Aorta (tissue), 5 donors: ENCODE measurements at places on chromosomes 7 and 10.
A peak's percentile ranks its signal among the peaks of the same experiment; 100 is the strongest.

- DNase-seq = no peak
These were observed 3.1 kb upstream of the LDB3 start for GRCh38 chr10:86665218-86665607.

- no peak for DNase-seq
These were observed 82.8 kb upstream of the ZNF716 start for GRCh38 chr7:57367171-57367570.

- no peak for DNase-seq
These were observed 39.8 kb upstream of the PCBD1 start for GRCh38 chr10:70928140-70928539.

GRCh38 chr7:96949766-96950165 lies 55.6 kb upstream of the DLX6 start:
- DNase-seq = no peak

DNA sequence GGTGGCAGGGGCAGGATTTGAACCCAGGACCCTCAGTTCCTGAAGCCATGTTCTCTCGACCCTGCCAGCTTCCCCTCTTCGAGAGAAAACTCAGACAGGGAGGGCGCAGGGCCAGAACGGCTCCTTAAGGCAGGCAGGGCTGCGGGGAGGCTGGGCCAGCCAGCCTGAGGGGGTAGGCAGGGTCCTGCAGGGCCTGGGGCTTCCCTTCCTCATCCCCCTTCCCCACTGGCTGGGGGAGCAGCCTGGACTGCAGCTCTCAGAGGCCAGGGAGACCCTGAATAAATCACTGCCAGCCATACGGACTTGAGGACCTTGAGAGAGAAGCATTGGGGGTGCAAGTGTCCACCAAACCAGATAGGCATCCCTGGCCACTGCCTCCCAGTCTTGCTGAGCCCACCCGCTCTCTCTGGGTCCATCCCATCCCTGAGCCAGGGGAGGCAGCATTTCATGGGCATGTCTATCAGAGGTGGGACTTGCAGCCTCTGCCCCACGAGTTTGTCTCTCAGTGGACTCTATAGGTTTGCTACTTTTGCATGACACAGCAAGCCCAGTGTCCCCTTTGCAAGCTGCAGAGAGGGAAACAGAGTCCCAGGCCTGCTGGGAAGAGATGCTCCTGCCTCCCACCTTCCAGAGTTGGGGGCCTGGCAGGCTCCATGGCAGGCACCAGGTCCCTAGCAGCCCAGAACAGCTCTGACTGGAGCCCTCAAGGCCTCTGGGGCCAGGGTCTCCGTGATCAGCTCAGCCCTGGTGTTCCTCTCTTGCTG lies 70.9 kb downstream of the MYL10 start:
- no peak for DNase-seq

GRCh38 chr7:27165089-27165995 lies at the start of gene HOXA9:
Gene HOXA9 (minus strand): TSS chr7:27165537. CDS start chr7:27165457, 80 bp downstream.
- DNase-seq = peak; percentile 75

GRCh38 chr7:117134889-117135552 lies 181.7 kb downstream of the ST7 start:
- no peak for DNase-seq

GRCh38 chr10:113096128-113096996 lies 146.3 kb downstream of the TCF7L2 start:
- DNase-seq = peak; percentile 56

- no peak for DNase-seq
These were observed 130.1 kb downstream of the TNS3 start for GRCh38 chr7:47451851-47452205.

DNA sequence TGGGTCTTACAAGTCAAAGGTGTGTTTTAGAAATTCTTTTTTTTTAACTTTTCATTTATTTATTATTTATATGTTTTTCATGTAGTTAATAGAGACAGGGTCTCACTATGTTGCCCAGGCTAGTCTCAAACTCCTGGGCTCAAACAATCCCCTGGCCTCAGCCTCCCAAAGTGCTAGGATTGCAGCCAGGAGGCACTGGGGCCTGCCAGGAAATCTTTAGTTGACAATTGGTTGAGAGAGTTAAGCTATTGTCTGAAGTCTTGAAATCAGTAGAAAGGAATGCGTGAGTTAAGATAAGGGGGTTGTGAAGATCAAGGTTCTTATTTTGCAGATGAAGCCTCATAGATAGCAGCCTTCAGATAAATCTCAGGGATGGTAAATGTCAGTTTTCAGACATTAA lies 245.4 kb upstream of the GALNT17 start:
- no peak for DNase-seq

DNA sequence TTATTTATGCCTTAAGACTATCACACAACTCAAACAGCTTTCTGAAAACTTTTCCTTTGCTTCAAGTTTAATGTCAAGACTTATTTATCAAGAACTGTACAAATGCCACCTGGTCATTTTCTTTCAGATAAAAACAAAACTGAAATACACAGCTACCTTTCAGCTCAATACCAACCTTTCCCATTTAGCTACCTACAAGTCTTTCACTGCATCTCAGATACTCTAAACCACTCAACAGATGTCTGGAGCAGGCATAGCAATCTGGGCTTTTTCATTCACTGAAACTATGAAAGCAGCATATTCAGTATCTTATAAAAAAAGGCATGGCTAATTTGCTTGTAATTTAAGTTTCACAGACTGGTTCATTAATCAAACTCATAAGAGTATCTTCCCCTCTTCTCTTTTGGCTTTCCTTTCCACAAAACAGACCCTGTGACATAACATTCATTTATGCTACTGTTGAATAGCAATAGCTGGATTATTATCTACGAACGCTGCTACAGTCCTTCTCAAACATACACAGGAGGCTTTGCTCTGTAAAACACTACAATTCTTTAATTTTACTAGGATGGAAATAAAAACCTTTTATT lies 8.2 kb downstream of the TRA2A start:
- no peak for DNase-seq

DNA sequence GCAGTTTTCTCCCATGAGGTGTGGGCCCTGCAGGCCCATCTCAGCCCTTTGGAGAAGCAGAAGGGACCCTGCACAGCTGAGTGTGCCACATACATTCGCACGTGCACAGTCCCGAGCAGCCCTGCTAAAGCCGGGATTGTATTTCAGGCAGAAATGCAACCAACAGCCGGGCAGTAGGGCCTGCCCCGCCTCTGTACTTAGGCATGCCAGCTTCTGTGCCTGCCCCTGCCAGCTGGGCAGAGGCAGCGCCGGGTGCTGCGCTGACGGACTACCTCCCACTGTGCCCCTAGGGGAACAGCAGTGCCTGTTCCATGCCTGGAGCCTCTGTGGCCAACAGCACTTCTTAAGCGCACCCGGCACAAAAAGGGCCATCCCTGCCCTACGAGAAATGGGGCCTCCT lies 170.3 kb downstream of the NEURL1 start:
- DNase-seq = peak; percentile 88

DNA sequence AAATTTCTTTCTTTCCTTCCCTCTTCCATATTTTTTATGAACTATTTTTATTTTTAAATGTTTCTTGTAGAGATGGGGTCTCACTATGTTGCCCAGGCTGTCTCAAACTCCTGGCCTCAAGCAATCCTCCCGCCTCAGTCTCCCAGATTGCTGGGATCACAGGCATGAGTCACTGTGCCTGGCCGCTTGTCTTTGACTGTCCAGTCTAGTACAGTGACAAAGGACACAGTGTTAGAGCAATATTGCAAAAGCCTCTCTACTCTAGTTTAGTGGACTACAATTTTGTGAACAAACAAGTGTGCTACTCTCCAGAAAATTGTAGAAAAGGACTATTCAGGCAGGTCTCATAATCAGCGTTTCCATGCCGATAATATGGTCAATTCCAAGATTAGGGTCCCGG lies 11.0 kb downstream of the CPA4 start:
- no peak for DNase-seq

GRCh38 chr7:80869821-80870751 lies 48.8 kb downstream of the SEMA3C start:
- no peak for DNase-seq

GRCh38 chr7:141323826-141324225 lies 227.4 kb upstream of the AGK start:
- no peak for DNase-seq

DNA sequence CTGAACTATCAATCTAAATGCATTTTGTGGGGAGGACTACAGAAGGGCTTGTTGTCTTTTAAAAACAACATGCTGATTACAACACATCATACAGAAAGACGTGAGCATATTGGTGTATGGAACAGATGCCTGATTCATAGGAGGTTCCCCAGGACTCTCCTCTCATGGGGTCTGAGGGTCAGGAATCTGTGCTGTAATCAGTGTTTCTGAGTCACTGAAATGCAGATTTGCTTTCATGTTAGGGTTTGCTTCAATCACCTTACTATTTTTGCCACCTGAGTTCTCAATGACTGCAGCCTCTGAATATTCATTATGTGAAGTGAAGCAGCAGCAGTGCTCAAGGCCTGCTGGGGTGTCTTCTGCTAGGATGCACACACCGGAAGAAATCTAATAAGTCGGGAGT lies 550 bp upstream of the ANK3 start:
- no peak for DNase-seq

DNA sequence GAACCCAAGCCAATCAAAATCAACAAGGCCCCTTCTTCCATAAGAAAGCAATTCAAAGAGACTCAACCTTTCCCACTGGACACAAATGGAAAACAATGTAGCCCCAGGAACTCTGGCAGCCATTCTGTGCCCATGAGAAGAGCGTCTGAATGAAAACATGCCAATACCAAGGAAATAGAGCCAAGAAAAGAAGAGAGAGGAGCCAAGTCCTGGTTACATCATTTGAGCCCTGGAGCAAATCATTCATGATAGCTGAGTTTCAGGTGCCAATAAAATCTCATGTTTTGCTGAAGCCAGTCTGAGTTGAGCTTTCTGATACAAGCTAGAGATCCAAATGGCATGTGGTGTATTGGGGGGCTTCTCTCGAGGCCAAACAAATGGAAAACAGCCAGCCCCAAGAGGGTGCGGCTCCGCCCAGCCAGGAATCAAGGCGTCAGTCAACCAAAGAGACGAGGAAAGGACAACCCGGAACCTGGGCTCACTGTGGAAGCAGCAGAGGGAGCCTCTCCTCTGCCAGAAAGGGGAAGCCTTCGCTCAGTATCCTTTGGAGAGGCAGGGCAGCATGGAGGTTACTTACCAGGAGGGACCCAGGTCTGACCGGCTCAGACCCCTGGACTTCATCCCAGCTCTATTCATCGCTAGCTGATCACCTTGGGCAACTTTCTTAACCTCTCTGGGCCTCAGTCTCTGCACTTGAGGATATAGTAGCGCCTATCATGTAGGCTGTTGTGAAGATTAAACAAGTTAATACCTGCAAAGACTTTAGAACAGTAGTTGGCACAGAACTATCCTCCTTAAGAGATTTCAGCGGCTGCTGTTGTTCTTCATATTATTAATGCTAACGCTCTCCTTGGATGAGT lies 61.8 kb downstream of the OAT start:
- DNase-seq = no peak

DNA sequence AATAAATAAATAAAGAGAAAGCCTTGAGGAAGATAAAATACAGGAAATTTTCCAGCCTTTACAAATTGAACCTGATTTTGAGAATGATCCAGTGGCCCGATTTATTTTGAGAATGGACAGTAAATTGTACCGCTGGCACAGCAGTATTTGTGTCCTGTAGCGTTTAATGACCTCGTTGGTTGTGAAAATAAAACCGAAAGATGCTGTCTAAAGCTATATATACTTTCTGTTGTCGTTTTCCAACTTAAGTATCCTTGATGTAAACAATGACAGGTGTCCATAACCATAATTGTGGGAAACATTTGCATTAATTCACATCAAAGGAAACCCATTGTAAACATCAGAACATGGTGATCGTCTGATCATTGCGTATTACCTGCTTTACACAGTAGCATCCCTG lies 38.8 kb downstream of the TBXAS1 start:
- no peak for DNase-seq

- no peak for DNase-seq
These were observed 23.6 kb upstream of the CD36 start for GRCh38 chr7:80614851-80615271.

DNA sequence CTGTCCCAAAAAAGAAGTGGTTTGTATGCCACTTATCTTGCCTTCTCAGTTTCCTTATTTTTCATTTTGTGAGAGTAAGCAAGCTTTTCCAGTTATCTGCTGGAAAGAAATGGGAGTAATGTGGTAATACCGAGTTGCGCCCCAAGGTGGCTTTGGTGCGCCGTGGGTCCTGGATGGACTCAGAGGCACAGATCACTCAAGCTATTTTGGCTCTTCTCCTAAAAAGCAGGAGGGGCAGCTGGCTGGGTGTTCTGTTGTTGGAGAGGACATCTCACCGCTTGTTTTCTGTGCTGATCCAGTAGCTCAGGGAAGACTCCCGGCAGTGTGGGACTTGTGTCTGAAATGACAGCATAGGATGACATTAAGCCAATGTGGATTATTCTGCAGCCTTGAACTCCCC lies 16.4 kb downstream of the PRKRIP1 start:
- DNase-seq = no peak

- DNase-seq = no peak
These were observed 2.5 kb downstream of the SCRN1 start for GRCh38 chr7:29987083-29987482.

DNA sequence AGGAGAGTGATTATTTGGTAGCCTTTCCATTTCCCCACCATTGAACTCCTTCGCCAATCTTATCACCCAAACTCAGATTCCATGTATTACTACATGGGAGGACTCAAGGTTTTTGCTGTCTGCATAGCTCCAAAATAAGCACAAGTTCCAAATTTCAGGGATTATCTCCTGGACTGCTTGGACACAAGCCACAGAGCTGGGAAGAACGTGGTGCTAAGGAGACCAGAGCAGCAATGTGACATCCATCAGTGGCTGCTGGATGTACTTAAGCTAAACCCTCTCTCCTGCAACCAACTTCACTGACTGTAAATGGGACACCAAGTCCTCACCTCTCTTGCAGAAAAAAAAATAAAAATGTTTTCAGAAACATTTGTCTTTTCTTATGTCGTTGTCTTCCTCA lies 56.3 kb downstream of the NRP1 start:
- no peak for DNase-seq

DNA sequence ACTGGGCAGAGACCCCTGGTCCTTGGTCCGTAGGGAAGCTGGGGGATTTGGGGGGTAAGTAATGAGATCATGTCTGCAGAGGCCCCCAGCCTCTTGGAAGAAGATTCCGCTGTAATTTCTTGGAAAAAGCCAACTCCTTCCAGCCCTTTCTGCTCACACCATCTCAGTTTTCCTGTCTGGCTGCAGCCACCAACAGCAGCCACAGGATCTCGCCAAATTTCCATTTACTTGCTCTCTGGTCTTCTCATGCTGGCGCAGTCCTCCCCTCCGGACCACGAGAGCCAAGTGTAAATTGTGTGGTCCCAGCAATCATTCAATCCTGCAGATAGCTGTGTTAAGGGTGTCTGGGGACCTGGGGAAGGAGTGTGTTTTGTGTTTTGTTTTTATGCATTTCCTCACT lies 49.6 kb downstream of the ASB13 start:
- peak; percentile 69 for DNase-seq

DNA sequence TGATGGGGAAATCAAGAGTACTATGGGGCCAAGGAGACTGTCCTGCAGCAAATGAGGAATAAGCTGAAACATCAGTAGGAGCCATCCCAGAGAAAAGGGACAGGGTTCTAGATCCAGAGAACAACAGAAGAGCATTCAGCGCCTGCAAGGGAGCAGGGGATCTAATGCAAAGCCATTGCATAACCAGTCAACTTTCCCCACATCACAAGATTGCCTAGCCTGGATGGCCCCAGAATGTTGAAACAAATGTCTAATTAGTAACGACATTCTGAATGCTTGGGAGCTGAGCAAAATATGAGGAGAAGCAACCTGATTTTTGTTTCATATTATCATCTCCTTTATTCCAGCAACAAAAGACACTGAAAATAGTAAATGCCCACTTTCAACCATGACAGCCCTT lies 2.7 kb upstream of the MPP7 start:
- DNase-seq = no peak

GRCh38 chr7:55181762-55182161 lies 162.9 kb downstream of the EGFR start:
- DNase-seq = no peak
